ENCODE measurements at places on chromosomes 1 and 21. TPM values are rescaled to one million over a fixed set of nuclear protein-coding genes. Genes with fewer than 3 reads are reported as not detected.

The CNIH3 gene
- 2.2 TPM for total RNA-seq

The INSRR gene
- total RNA-seq: not detected

GRCh38 chr1:167438171-167439138 lies 79.9 kb downstream of the CD247 start:
- H3K27me3 ChIP-seq: no peaks in the 10 kb centered on the region
- H3K4me1 ChIP-seq: no peaks in the 10 kb centered on the region
- no peaks in the 10 kb centered on the region for H3K36me3 ChIP-seq
- no peak for DNase-seq
- H3K27ac ChIP-seq: no peak overlapping the region

The ARHGAP30 gene
- not detected for total RNA-seq

GRCh38 chr1:236377832-236378535 lies 16.1 kb upstream of the EDARADD start:
- H3K4me1 ChIP-seq: no peaks in the 10 kb centered on the region
- no peaks in the 10 kb centered on the region for H3K36me3 ChIP-seq
- H3K27ac ChIP-seq: no peak overlapping the region
- DNase-seq: no peak
- no peaks in the 10 kb centered on the region for H3K27me3 ChIP-seq
- H3K4me3 ChIP-seq: no peak overlapping the region

The AMY1C gene
- total RNA-seq: not detected

- DNase-seq: no peak
- no peaks in the 10 kb centered on the region for H3K36me3 ChIP-seq
- H3K27ac ChIP-seq: peak overlapping the region; percentile 14
Measured at GRCh38 chr1:9249534-9250410, 15.2 kb downstream of the H6PD start.

The TNFRSF8 gene
- total RNA-seq: not detected

The MXRA8 gene
- 4.9 TPM for total RNA-seq

The PTPRC gene
- 0.65 TPM for total RNA-seq

All from Caco-2 (cell line).